Fibroblast of villous mesenchyme (primary cell): ENCODE measurements at places on chromosomes 4 and X. TPM values are rescaled to one million over a fixed set of nuclear protein-coding genes. Genes with fewer than 3 reads are reported as not detected.

DNA sequence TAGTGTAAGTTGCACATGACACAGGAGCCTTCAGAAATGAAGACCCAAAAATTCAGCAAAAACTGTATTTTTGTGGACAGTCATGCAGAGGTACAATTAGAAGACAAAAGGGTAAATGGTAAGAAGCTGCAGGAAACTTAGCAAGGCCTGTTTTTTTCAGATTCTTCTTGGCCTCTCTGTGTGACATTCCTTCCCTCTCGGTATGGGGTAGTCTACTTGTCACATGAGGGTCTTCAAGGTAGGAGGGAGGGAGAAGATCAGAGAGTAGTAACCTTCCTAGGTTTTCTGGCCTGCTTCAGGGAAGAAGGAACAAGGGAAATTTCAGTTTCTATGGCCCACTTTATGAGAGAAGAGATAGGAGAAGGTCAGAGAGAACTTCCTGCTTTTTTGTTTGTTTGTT lies 230.4 kb upstream of the PPP1R2C start:
- no peak for DNase-seq

The GPR143 gene
- 0.32 and 0.43 TPM in 2 replicates for total RNA-seq

The ARMCX6 gene
- total RNA-seq, result 26.1 and 38.4 TPM in 2 replicates

The TASL gene
- total RNA-seq, result not detected in 2 replicates

DNA sequence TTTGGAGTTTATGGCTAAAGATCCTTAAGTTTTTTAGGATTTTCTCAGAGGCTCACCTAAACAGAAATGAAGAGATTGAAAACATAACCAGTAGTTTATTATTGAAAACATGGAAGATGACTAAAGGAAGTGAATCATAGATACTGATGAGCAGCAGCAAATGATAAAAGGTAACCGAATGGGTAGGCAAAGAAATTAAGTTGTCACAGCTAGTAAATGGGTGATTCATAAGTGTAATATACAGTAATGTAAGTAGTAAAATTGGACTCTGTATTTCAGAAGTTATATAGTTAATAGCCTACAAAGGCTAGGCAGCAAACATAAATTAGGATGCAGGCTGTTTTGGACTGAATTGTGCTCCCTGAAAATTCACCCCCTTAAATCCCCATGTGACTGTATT lies 59.0 kb upstream of the ADGRA3 start:
- DNase-seq, result no peak

The CT45A3 gene
- not detected in 2 replicates for total RNA-seq

- no peak for DNase-seq
Observed at GRCh38 chr4:18234108-18234507, 212.6 kb upstream of the LCORL start.
